CD4-positive, alpha-beta T cell treated with Interleukin-17A for 1 hour (primary cell): ENCODE measurements at places on chromosomes 12 and 14.

DNA sequence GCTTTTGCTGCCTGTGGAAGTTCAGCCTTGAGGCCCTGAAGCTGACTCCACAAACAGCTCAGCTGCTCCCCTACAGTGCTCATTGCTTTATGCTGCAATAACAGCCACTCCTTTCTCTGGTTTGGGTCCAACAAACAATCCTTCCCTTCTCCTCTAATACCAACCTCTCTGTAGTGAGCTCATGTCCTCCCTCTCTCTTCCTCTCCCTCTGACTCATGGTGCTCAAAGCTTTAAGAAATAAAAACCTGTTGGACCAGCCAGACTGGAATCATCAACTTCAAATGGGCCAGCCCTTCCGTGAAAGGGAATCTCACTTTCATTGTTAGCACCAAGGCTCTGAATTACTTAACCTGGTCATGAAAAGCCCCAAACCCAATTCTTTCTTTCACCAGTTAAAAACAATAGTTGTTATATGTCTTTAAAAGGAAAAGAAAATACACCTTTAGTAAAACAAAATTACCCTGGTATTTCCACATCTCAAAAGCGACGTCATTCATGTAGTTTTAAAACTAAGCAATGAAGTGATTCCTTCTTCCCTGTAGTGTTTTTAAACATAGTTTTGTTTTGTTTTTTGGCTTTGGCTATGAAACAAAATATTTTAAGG, 126.4 kb downstream of the DUSP6 start:
- peak; percentile 4 for DNase-seq

GRCh38 chr12:66008985-66009384, 121.6 kb downstream of the LLPH start:
- DNase-seq, result no peak

GRCh38 chr14:37133284-37133913, 39.0 kb downstream of the SLC25A21 start:
- DNase-seq, result no peak

- DNase-seq, result no peak
Observed at GRCh38 chr12:112851024-112851777, 55.6 kb upstream of the OAS1 start.

GRCh38 chr14:100654814-100655740, 67.9 kb upstream of the BEGAIN start:
- DNase-seq, result peak; percentile 35

DNA sequence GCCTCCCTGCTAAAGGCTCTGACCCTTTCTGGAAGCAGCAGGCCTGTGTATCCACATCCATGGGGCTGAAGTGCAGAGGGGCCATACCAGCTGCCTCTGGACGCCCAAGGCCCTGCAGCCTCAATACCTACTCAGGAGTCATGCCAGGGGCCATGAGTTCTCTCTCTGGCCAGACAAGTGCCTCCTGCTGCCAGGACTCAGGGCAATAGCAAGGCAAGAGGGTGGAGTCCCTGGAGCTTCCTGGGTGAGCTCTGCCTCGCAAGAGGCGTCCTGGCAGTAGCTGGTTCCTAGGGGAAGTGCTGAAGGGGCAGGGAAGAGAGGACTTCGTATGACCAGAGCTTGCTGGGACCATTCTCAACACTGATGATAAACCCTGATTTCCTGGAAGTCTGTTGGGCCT, 10.9 kb upstream of the ENDOU start:
- no peak for DNase-seq

DNA sequence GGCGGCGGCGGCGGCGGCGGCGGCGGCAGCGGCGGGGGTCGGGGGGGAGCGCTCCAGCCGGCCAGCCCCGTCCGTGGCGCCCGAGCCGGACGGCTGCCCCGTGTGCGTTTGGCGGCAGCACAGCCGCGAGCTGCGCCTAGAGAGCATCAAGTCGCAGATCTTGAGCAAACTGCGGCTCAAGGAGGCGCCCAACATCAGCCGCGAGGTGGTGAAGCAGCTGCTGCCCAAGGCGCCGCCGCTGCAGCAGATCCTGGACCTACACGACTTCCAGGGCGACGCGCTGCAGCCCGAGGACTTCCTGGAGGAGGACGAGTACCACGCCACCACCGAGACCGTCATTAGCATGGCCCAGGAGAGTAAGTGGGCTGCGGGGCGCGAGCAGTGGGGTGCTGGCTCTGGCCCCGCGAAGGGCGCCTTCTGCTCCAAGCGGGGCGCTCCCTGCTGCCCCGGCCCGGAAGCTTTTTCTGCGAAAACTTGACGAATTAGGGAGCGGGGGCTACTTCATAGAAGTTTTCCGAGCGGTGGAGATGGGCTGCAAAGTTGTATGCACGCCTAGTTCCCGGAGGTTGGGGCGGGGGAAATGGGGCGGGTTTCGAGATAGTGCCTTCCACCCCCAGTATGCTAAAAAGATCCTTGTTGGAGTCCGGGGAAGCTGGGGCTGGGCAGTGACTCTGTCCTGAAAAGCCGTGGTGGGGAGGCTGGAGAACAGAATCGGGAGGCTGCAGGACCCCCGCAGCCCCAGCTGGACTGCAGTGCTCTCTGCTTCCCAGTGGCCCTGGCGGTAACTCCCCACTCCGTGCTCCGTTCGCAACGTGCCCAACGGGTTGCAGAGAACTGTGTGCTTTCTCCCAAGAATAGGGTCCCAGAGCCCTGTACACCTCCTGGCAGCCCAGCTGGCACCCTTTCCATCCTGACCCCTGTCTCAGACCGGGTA, 751 bp downstream of the GDF11 start:
- DNase-seq, result peak; percentile 57

DNA sequence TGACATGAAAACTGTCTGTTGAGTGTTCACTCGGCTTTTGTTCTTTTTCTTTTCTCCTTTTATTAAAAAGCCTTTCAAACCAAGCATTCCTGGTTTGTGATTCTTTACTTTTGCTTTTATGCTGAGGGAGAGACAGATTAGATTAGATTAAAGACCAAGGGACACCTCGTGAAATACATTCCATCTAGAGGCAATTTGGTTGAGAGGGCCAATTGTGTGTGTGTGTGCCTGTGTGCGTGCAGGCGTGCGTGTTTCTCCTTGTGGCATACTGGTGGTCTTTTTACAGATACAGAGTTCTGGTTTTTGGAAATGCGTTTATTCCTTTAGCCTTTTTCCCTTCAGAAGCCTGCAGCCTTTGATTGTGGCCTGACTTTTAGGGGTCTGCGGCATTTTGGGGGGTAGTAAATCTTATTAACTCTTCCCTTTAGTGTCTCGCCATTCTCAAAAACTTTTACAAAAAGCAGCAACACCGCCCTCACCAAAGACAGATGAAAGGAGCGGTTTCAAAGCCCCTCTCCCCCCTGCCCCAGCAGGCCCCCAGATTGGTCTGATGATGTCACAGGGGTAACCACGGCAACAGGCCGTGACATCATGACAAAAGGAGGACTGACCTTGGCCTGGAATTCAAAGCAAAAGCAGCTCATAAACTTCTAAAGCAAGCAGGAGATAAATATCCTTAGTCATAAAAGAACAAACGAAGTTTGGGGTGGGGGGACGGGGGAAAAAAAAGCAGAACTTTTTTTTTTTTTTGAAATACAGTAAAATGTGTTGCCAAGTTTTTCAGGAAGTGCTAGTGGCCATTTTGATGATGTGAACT, 84.1 kb upstream of the TBX3 start:
- DNase-seq, result no peak

DNA sequence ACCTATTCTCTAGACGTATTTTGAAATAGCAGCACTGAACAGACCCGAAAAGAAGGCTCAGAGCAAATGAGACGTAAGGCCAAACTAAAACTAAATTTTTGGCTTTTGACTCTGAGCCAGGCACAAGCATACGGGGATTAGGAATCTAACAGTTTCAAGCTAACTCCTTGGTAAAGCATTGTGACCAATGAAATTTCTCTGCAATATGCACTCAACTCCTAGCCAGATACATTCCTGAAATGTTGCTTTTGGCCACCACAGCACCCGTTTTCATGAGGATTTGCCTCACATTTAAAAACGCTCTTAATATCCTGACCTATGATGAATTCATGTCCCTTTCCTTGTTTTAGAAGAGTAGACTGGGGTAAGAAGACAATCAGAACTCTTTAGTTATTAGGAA, 53.1 kb upstream of the NPFF start:
- DNase-seq, result no peak

DNA sequence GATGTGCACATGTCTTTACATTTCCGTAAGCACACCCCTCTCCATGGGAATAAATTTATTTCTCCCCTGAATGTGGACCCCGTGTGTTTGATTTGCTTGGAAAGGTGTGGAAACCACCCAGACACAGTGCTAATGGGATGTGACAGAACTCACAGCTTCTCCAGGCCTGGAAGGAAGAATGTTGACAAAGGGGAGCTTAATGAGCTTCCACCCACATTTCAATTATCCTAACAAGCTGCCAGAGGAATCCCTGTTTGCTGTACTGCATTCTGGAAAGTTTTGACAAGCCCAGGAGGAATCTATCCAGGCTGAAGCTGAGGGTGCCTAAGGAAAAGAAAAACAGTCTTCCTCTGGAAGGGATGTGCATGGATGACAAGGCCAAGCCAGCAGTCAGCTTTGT, 51.2 kb upstream of the CCDC60 start:
- no peak for DNase-seq

DNA sequence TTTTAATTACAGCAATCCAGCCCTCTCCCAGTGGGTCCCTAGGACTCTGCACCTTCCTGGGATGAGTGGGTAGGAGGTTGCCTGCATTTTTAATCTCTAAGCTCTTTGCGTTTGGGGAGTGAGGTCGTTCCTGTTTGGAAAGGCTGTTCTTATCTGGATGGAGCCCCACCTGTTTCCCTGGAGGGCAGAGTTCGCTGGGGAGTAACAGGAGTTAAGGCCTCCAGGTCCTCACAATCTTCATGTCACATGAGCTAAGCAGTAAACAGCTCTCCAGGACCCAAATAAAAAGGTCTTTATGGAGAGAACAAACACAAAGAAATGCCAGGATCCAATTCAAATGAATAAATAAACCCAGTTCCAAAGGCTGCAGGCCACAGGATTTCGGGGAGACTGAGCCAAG, 56.0 kb upstream of the RFLNA start:
- no peak for DNase-seq

- DNase-seq, result no peak
Observed at GRCh38 chr12:57934819-57935218, 6.5 kb upstream of the ATP23 start.

DNA sequence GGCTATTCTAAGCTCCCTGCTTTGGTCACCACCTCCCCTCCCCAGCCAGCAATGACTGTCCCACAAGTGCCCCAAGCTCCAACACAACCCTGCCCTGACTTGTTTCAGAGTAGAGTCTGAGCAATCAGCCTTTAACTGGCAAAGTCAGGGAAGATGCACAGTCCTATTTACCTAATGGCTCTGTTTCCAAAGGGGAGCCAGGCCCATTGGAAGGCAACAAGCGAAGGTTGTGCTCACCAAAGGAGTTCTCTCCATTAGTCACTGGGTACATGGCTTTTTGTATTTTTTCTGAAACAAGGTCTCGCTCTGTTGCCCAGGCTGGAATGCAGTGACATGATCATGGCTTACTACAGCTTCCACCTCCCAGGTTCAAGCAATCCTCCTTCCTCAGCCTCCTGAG, 267.1 kb upstream of the CRY1 start:
- no peak for DNase-seq

DNA sequence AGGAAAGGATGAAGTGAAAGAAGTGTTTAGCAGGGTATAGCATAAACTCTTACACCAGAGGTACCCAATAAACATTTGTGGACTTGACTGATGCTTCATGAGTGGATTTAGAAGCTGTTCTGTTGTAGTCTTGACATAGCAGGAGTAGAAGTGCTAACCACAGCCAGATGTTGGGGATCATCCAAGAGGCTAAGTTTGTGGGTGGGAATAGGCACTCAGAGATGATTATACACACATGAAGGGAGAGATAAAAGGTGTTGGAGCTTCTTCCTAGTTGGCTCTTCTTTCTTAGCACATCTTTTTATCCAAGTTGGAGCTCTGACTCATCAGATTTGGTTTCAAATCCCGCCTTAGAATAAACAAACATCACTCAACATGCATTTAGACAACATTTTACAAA, 166.7 kb upstream of the E2F7 start:
- no peak for DNase-seq

- DNase-seq, result no peak
Observed at GRCh38 chr12:129534966-129535750, 368.7 kb downstream of the TMEM132D start.

DNA sequence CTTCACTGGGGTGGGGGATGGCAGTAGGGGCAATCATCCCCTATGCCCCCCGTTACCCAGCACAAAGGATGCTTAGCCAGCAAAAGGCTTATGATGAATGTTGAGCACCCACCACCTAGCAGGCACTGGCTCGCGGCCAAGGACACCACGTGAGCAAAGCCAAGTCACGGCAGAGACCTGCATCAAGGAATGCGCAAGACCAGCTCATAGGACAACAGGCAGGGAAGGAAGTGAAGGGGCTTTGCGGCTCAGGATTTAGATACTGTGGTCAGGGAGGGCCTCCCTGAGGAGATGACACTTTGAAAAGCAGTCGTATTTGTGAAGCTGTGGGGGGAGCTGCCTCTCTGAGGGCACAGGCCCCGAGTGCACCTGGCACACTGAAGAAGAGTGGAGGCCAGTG, 32.8 kb downstream of the SH2B3 start:
- DNase-seq, result peak; percentile 62

- no peak for DNase-seq
Observed at GRCh38 chr12:30816742-30817465, 62.2 kb upstream of the CAPRIN2 start.

- no peak for DNase-seq
Observed at GRCh38 chr12:6377667-6377994, 2.3 kb upstream of the SCNN1A start.

DNA sequence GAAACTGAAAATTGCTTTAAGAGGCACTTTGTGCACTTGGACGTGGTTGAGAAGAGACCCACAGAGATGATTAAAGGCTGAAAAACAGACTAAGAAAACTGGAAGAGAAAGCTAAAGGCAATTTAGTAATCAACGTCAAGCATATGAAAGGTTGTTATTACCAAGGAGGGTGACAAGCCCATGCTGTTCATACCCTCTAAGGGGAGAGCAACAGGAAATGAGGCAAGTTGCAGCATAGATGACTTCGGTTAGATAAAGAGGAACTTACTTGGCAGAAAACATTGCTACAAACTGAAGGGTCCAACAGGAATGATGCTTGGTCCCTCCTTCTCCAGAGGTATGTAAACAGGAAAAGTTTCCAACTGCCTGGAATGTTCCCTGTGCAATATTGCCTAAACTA, 107.8 kb downstream of the DUSP6 start:
- DNase-seq, result peak; percentile 34

DNA sequence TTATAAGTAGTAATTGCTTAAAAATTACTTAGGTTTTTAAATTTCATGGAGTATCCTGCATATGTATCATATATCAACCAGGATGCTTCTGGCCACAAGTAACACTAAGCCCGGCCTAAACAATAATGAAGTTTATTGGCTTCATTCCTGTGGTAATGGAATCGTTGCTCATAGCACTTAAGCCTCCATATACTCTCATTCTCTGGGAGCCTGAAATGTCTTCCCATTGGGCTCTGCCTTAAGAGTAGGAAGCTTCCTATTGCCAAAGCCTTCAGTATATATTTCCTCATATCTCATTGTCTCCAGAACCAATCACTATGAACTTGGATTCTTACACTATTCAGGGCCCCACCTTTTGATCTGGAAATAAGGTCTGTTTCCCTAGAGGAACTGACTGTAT, 83.8 kb upstream of the DNM1L start:
- DNase-seq, result no peak
